ENCODE measurements at places on chromosomes 5 and 9.

DNA sequence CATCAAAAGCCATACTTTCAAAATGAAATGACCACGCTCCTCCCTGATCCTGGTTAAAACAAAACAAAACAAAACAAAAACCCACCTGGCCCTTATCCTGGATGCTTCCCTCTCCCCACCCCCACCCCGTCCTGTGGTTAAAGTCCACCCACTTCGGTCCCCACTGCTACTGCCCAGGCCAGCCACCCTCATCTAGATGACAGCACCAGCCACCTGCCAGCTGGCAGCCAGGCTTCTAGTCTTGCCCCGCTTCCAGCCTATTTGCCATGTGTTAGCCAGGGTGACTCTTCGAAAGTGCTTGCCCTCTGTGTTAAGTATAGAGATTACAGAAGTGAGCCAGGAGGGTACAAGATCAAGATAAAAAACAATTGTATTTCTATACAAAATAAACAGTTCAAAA is 27.5 kb upstream of the NCS1 start:
- DNase-seq: no peak

DNA sequence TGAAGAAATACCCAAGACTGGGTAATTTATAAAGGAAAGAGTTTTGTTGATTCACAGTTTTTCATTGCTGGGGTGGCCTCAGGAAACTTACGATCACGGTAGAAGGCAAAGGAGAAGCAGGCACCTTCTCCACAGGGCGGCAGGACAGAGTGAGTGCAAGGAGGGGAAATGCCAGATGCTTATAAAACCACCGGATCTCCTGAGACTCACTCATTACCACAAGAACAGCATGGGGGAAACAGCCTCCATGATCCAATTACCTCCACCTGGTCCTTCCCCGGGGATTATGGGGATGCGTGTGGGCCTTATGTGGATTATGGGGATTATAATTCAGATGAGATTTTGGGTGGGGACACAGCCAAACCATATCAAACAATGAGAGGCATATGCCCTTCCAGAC is 18.5 kb upstream of the RORB start:
- DNase-seq: no peak

DNA sequence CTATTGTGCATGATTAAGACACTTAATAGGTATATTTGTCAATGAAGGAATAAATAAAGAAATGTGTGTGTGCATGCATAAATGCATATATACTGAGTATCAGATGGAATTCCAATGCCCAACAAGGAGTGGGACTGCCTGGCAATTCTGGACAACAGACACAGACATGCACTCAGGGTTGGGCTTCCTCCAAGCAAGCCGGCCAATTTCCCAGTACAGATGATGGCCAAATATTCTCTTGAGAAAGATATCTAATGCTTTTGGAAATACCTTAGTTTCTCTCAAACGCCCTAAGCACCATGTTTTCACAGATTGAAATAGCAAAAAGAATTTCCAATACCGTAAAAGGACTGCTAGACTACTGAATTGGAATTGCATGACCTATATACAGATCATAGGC is 11.1 kb downstream of the FTMT start:
- DNase-seq: no peak

DNA sequence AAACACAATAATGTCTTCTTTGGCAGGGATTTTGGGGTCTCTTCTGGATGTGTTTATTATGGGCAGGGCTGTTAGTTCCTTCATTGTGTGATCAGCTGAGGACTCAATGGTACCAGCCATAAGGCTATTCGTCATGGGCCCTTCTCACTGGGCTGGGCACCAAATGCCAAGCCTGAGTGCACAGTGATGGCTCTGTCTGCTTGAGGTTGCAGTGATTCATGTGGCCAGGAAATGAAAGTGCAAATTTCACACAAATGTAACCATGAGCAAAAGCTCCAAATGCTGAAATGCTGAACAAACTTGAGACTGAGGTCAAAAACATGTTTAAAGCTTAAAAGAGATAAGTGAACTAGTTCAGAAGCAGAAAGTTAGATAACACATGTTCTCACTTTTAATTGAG is 191.0 kb downstream of the TARS1 start:
- no peak for DNase-seq

GRCh38 chr5:56900858-56901578 is 8.4 kb upstream of the SETD9 start:
- DNase-seq: no peak

DNA sequence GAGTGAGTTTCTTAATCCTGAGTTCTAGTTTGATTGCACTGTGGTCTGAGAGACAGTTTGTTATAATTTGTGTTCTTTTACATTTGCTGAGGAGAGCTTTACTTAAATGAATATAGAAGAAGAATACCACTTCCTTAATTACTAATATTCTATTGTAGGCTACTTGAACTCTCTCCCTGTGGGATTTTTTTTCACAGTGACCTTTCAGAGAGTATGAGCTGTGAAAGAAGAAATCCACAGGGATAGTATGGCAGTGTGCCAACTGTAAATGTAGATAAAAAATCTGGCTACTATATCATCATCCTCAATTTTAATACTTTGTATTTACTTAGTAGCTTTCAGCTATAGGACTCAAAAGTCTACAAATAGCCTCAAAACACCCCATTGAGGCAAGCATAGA is 67.3 kb downstream of the COMMD10 start:
- DNase-seq: no peak

- DNase-seq: no peak
Observed at GRCh38 chr9:73151653-73152542, at the start of gene ANXA1. ANXA1 (plus strand) TSS chr9:73151865; CDS start chr9:73158536, 6,671 bp downstream.

GRCh38 chr5:139049780-139050179 is 148.4 kb downstream of the SIL1 start:
- no peak for DNase-seq

DNA sequence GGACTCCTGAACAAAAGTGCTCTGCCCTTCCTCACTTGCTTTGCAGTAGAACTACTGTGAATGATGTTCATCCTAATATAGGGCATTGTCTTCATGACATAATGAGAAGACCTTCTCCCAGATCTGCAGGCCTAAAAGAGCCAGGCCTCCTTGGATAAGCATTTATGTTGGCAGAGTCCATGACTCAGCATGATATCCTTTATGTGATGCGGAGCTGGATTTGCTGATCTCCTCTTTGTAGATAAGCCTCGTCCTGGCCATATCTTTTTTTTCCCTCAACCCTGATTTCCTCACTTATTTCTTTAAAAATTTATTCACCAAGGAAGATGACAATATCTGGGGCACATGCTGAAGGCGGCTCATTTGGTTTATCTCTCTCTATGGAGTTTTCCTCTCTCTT is 62.4 kb upstream of the TAS2R1 start:
- DNase-seq: no peak

DNA sequence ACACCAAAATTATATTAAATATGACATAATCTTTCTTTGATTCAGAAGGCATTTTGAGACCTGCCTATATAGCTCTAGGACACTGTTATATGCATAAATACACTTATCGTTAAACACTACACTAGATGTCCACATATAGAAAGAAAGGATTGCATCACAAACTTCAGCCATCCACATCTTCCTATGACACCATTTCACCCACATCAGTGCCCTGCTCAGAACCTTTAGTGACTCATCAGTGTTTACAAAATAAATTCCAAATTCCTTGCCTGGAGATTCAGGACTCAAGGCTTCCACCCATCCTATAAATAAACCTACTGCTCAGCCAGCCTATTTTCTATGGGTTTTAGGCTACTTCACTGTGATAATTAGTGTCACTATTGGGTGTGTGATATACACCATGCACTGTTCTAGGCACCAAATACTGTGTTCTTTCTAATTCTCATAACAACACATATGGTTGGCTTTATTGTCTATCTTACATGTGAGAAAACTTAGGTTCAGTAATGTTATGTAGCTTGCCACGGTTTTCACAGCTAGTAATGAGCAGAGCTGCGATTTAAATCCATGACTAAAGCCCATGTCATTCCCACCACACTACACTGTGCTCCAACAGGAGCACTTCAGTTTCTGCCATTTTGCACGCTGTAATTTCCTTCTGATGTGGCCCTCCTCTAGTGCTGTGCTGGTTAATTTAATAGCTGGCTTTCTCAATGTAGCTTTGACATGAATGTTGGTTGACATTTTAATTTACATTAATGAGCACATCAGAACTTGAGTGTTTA is 103.3 kb downstream of the SREK1 start:
- DNase-seq: no peak

GRCh38 chr9:133420392-133420827 is 1.8 kb upstream of the ADAMTS13 start:
- DNase-seq: no peak

GRCh38 chr5:78698191-78698791 is 49.7 kb upstream of the LHFPL2 start:
- DNase-seq: no peak

DNA sequence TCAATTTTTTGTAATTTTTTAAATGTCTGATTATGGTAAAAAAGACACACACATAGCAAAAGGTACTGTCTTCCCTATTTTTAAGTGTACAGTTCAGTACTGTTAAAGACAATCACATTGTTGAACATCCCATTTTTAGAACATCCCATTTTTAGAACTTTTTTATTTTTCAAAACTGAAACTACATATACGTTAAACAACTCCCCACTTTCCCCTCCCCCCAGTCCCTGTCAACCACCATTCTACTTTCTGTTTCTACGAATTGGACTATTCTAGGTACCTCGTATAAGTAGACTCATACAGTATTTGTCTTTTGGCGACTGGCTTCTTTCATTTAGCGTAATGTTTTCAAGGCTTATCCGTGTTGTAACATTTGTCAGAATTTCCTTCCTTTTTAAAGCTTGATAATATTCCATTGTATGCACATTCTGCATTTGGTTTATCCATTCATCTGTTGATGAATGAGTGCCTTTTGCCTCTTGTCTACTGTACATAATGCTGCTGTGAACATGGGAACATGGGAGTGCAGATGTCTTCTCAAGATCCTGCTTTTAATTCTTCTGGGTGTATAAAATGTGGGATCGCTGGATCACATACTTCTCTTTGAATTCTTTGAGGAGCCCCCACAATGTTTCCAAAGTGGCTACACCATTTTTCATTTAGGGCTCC is 154.0 kb downstream of the PIK3R1 start:
- DNase-seq: no peak

- no peak for DNase-seq
Observed at GRCh38 chr9:89619019-89619418, 14.2 kb downstream of the GADD45G start.

DNA sequence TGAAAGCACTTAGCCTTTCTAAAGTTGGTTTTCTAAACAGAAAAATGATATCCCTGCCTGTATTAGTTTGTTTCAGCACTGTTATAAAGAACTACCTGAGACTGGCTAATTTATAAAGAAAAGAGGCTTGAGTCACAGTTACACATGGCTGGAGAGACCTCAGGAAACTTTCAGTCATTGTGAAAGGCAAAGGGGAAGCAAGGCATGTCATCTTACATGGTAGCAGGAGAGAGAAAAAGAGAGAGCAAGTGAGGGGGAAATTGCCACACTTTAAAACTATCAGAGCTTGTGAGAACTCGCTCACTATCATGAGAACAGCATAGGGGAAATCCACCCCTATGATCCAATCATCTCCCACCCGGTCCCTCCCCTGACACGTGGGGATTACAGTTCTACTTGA is 64.9 kb downstream of the FAM170A start:
- no peak for DNase-seq

DNA sequence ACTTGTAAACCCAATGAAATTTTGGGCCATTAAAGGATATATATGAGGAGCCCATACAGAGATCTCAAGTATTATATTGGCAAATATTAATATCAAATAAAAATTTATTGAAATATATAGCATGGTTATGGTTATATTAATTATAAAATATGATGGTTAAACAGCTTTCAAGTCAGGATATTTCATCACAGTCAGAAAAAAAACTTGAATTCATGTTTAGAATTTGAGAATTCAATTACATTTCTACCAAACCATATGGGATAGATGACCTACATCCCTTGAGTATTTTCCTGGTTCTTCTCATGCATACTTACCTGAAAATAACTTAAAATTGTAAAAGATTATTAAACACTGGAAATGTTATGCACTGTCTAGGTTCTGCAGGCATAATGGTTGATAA is 956.1 kb upstream of the EDIL3 start:
- no peak for DNase-seq

- no peak for DNase-seq
Observed at GRCh38 chr5:129639331-129639730, 108.6 kb upstream of the MINAR2 start.

DNA sequence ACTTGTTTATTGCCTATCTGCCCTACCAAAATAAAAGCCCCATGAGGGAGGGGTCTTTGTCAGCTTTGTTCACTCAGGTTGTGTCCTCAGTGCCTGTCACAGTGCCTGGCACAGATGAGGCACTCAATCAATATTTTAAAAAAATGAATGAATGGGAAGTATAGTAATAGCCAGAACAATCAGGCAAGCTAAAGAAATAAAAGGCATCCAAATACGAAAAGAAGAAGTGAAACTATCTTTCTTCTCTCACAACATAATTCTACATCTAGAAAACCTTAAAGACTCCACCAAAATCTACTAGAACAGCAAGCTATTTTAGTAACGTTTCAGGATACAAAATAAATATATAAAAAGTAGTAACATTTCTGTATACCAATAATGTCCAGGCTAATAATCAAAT is 37.8 kb upstream of the C5orf63 start:
- no peak for DNase-seq

DNA sequence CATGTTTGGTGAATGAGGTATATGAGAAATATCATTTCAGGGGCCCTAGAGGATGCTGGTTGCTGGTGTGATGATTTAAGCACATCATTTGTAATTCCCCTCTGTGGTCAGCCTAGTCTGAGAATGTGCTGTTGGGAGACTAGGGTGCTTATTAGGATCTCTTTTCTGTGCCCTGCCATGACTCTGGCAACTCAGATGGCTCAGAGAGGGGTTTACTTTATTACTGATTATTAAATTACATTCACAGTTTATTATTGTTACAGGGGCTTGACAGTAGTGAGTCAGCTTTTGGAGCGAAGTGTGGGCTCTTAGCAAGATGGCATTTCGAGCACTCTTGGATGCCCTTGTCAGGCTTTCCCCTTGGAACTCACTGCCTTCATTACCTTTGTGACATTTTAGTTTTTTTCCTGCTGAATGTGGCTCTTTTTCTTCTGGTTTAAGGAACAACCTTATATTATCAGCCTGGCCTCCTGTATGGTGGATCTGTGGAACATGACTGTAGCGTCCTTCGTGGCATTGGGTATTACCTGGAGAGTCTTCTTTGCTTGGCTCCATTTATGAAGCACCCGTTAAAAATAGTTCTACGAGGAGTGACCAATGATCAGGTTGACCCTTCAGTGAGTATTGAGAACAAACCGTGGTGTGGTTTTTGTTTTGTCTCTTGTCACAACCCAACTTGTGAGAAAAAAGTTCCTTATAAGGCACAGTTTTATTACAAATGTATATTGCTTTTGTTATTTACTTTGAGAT is 33.8 kb downstream of the RCL1 start:
- no peak for DNase-seq

Data from posterior cingulate gyrus (tissue), 11 donors.